ENCODE measurements at places on chromosomes 11 and 22. TPM values are rescaled to one million over a fixed set of nuclear protein-coding genes. Genes with fewer than 3 reads are reported as not detected.

APOBEC3G gene
- 4.0 TPM for total RNA-seq

NFAM1 gene
- not detected for total RNA-seq

CTSF gene
- 18.5 TPM for total RNA-seq

NLRP14 gene
- total RNA-seq: not detected
